ENCODE measurements at places on chromosomes 7 and 10.

DNA sequence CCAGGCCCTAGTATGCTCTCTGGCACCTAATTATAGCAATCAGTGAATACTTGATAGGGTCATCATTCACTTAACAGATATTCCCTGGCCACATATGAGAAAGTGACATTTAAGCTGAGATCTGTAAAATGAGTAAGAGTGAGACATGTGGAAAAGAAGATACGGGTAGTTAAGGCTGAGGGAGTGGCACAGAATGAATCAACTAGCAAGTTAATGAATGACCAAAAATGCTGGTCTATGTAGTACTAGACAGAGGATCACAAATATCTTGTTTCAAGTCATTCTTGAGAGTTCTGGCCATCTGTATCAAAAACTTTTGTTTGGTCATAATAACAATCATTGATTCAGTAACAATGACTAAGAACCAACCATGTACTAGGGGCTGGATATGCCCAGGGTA lies 954.9 kb downstream of the CNTNAP2 start:
- DNase-seq = no peak

DNA sequence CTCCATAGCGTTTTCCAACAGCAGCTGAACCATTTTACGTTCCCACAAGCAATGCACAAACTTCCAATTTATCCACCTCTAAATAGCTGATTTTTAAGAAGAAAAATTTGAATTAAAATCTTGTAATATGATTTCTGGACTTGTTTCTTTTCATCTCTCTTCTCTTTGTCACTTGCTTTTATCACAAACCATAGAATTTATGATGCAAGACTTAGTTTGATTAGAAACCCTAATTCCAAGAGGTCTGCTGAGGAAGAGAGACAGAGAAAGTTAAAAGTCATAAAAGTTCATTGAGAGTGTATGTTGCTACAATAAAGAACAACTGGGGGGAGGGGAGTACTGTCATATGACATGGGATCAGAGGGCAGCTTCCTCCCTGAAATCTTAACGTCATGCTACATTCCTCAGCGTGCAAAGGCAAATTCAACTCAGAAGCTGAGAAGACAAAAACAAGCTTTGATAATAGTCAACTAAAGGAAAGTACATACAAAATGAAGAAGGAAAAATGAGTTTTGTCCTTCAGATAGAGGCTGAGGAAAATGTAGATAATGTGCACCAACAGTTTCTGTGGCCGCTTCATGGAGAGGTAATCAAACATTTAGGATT lies 18.4 kb upstream of the CUBN start:
- DNase-seq = no peak

GRCh38 chr10:28492116-28492920 lies 40.6 kb upstream of the WAC start:
- no peak for DNase-seq

DNA sequence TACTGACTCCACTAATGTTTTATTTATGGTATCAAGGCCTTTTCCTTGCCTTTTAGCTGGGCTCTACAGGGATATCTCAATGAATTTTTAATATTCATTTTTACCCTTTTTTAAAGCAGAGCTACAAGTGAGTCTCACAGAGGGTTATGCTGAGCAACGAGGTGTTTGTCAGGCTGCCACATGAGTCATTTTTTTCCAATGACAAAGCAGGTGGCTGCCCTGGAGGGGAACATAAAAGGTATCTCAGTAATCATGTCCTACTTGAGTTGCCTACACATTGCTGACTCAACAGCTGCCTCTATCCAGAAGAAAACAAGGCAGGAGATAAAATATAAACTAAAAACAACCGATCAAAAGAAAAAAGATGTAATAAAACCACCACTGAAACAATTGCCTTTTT lies 1004.9 kb upstream of the POT1 start:
- no peak for DNase-seq
